Cardiac septum (tissue), 1 donor: ENCODE measurements at places on chromosomes 11 and 22. TPM values are rescaled to one million over a fixed set of nuclear protein-coding genes. Genes with fewer than 3 reads are reported as not detected.

GRCh38 chr11:45530776-45531175, 134.6 kb downstream of the CHST1 start:
- no peak for DNase-seq

- DNase-seq: no peak
Observed at GRCh38 chr22:32016081-32016480, 27.0 kb upstream of the SLC5A1 start.

GRCh38 chr11:89458716-89459115, 32.5 kb downstream of the NOX4 start:
- no peak for DNase-seq

GRCh38 chr11:59669611-59670009, 773 bp upstream of the PATL1 start:
- peak; percentile 78 for DNase-seq

Gene FXYD6
- total RNA-seq: 28.0 TPM

DNA sequence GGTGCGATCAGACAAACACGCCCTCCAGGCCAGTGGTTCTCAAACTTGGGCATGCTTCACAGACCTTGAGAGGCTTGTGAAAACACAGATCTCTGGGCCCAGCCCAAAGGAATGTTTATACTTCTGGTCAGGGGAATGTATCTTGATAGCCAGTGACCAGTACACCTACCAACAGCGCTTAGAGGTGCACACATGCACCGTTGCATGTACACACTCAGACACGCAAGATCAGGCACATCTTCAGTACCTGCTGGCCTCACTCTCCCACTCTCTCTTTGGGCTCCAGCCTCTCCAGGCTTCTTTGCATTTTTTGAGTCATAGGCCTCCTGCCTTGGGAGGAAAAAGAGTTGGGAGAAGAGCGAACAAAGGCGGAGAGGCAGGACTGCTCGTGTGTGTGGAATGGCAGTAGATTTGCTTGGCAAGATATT, 11.7 kb upstream of the FXYD6 start:
- no peak for DNase-seq

DNA sequence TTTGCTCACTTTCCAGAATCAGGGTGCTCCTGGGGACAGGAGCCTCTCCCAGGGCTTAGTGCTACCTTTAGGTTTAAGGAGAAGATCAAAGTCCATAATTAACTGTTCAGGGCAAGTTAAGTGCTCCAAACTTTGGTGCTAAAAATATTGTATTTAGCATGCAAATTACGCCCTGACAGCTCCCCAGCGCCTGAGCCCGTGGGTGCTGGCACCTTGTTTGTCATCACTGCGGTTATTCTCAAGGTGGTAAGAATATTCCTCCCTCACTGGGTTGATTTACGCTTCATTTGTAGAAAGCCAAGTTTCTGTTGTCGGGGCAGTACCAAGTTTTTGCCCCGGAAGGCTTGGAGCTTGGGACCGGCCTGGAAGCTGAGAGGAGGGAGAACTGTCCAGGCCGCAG, 21.3 kb downstream of the ANKK1 start:
- no peak for DNase-seq

DNA sequence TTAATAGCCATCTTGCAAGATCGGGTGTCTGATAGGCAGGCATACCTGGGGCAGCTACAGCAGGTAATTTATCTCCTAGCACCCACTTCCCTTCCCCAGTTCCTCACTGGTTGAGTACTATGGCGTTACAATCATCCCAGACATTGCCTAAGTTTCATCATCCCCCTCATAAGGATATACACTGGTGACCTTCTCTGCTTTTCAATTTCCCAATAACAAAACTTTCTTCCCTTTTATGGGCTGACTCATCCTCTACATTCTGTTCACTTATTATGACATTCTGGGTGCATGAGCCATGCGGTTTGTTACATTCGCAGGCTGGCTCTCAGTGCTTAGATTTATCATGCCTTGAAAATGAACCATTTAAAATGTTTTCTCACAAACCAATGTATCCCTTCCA, 5.0 kb upstream of the MRPL11 start:
- no peak for DNase-seq

DNA sequence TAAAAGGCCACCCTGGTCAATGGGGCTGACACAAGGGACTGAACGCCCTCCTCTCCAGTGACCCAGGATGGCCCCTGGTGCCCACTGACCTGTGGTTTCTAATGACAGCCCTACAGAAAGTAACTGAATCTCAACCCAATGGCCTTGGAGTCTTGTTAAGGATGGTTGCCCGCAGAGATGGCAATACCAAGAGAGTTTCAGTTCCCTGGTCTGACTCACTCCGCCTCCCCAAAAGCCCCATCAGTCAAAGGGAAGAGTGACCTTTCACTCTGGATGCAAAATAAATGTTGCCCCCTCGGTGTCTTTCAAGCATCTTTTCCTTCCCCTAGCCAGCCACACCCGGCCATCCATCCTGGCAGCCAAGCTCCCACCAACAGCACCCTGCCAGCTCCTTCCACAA, 57.7 kb upstream of the ISX start:
- no peak for DNase-seq

DNA sequence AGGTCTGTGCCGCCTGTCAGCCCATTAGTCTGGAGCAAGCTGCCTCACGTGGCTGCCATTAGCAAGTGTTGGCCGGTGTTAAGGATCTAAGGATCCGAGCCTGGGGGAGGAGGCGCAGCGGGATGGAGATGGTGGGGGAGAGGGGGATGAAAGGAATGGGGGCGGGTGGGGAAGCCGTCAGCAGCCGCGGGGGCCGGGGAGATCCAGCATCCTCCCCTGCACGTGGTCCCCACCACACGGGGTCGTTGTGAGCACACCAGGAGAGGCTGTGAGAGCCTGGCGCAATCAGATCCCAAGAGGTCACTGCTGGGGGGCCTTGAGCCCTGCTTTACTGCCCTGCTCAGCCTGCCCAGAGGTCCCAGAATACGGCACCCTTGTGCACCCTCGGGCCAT, 7.3 kb downstream of the CABP7 start:
- no peak for DNase-seq

DNA sequence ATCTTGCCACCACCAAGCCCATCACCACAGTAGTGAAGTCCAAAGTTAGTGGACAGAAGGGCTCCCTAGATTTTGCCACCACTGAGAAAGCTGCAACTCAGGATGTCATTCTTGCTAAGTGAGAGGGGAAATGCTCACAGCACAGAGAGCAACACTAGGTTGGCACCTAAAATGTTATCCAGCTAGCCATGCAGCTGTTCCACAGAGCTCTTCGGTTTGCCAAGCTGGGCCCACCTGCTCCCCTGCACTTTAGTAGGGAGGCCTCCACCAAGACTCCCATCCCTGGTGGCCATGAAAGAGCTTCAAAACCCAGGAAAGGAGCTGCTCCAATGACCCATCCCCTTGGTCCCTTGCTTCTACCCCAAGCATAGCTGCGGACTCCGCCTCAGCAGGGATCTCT, 63.8 kb downstream of the TRIM29 start:
- DNase-seq: no peak

- DNase-seq: no peak
Observed at GRCh38 chr22:26295563-26296126, 126.4 kb downstream of the SEZ6L start.

Gene MGAT3
- total RNA-seq: 24.1 TPM

- DNase-seq: no peak
Observed at GRCh38 chr11:128828350-128828749, 38.7 kb downstream of the KCNJ1 start.

DNA sequence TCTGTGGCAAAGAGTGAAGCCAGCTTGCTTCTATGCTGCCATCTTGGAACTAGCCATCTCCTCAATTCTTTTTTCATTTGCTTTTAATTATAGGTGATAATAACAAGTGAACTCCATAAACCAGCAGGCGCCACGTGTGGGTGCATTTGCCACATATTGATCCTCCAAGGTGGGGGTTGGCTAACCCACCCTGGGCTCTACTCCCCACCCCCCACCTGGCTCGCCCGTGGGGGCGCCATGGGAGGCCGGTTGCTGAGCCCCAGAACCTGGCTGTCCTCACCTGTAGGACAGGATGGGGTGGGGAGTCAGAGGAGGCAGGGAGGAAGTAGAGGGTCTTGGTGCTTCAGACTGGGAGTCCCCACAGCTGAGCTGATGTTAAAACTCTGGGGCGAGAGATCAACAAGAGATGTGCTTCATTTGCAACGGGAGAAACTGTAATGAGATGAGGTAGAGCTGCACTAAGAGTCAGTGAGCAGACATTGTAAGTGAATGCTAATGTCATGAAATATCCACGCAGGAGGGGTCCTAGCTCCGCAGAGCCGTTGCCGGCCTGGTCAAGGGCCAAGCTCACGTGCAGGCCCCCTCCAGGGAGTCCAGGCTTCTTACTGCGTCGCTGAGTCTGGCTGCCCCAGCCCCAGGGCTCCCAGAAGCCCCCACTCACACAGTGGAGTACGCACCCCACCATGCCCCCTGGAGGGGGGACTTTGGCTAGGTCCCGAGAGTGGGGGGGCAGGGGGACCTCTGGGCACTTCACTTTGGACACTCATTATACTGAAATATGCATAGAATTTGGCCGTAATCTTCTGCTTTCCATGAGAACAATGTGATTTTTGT, 59.4 kb downstream of the BRD1 start:
- DNase-seq: peak; percentile 43

Gene MUC15
- total RNA-seq: not detected

Gene POU2AF2
- total RNA-seq: not detected

DNA sequence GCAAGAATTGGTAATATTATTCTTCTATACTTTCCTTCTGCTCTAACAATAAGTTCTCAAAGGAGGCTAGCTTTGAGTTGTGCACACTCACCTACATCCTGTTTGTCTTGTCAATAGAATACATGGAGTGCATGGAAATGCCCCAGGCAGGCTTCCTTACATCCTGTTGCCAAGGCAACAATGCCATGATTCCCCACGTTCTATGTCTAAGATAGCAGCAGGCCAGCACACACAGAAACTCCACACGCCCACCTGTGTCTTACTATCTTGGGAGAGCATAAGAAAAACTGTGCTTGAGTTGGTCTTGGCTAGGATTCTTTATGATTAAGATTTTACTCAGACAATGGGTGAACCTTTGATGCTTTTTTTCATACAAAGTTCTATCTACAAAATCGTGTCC, 379.2 kb downstream of the AASDHPPT start:
- no peak for DNase-seq

DNA sequence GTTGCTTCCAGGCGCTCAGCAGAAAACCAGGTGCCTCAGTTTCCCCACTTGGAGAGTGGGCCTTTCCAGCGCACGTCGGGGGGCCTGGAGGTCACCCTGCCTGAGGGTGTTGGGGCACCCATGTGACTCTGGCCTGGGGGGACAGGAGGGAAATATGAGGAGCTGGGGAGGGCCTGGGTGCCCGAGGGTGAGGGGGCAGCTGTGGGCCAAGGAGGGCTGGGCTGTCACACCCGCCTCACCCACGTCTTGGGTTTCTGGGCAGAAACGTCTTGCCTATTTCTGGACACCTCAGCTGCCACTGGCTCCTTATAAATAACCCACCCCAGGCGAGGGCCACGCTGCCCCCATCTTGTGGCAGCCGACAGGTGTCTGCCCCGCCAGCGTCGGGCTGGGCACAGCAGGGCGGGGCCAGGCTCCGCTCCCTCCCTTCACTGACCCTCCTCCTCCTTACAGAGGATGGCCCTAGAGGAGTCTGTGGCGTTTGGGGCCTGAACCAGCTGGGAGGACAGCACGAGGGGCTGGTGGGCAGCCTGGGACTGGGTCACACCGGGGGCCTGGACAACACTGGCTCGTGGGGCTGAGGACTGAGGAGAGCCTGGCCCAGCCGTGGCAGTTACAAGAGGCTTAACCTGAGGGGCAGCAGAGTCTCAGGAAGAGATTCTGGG, 1.5 kb downstream of the TNNT3 start:
- DNase-seq: no peak
